IMR-90 (cell line): ENCODE measurements at places on chromosomes 5 and 9.

DNA sequence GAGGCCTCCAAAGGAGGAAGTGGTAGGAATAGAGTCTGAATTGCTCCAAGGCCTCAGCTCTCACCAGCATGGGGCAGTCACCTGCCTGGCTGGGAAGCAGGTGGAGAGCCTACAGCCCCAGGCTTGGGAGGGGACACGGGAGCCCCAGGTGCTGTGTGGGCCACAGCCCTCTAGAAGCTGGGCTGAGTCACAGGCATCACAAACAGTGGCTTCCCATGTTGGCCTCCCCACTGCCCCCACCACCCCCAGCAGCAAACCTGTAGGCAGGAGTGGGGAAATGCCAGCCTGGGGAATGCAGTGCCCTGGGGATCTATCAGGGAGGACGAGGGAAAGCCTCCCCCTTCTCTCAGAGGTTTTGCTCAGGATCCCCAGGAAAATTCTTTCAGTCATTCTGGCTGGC, 309.6 kb downstream of the SLIT3 start:
- H3K4me3 ChIP-seq, result no peak overlapping the region
- peaks cover 3% of the 10 kb centered on the region for H3K27me3 ChIP-seq
- H3K27ac ChIP-seq, result no peak overlapping the region

DNA sequence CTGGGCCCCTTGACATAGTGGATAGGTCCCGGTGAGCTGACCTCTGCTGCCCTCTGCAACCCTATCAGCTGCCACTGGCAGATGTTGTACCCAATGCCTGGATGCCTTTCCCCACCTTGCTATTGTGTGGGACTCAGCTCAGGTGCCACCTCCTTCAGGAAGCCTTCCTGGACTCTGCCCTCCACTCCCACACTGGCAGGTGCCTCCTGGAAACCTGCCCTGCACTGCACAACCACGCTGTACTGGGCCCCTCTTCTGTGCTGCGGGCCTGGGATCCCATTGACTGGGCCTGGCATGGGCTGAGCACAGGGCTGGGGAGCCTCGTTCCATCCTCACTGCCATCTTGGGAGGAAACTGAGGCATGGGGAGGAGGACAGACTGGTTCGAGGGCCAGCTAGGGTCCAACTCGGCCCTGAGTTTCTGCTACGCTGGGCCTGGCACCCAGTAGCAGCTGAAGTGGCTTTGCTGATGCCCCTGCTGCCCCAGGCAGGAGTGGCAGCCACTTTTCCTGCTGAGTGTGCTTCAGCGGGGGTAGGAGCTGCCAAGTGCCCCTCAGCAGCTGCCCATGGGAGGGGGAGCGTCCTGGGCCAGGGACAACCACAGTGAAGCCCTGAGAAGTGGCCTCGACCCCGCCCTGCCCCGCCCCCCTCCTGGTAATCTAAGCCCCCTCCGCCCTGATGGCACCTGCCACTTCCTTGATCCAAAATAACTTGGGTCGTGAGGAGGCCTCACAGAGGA, 1.3 kb downstream of the AK1 start:
- no peak for DNase-seq
- peaks cover 14% of the 10 kb centered on the region for H3K36me3 ChIP-seq
- H3K4me1 ChIP-seq, result peaks cover 24% of the 10 kb centered on the region
- no peaks in the 10 kb centered on the region for H3K27me3 ChIP-seq

GRCh38 chr5:38441453-38442246, 114.8 kb downstream of the LIFR start:
- H3K27ac ChIP-seq, result no peak overlapping the region
- no peak overlapping the region for H3K4me3 ChIP-seq
- H3K36me3 ChIP-seq, result no peaks in the 10 kb centered on the region
- H3K27me3 ChIP-seq, result peaks cover 10% of the 10 kb centered on the region
- peaks cover 4% of the 10 kb centered on the region for H3K4me1 ChIP-seq

DNA sequence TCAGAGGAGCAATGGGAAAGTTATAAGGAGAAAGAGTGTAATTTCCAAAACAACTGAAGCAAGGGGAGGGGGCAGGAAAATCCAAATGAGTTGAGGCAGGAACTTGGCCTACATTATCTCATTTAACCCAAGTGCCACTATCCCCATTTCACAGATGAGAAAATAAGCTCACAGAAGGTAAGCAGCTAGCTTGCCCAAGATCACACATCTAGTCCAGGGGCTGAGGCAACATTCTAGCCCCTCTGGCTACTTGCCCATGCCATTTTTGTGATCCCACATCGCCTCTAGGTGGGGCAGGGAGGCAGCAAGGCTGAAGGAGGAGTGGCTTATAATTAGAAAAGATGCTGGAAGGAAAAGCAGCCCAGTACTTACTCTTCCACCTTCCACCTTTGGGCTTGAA, 2.6 kb upstream of the PSIP1 start:
- no peaks in the 10 kb centered on the region; the same call in 1 of the 2 replicates for H3K27me3 ChIP-seq
- DNase-seq, result no peak
- no peak overlapping the region for H3K4me3 ChIP-seq
- H3K4me1 ChIP-seq, result peaks cover 2% of the 10 kb centered on the region; the same call in 1 of the 2 replicates

DNA sequence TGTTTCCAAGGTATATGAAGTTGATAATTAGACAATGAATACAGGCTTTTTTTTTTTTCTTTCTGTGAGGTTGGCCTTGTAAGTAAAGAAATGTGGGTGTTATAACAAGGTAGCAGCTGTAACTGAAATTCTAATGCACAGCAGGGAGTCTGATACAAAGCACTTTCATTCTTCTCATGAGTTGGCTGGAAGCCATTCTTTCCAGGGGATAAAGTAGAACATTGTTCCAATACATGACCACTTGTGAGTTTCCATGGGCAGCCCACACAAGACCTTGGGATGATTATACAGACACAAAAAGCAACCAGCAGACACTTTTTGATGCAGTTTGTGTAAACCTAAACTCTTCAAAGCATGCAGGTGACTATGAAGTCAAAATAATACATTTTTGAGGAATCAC, 1785.9 kb upstream of the WWC1 start:
- H3K36me3 ChIP-seq, result no peaks in the 10 kb centered on the region
- H3K4me1 ChIP-seq, result no peaks in the 10 kb centered on the region
- no peak overlapping the region for H3K4me3 ChIP-seq

GRCh38 chr5:14184725-14185124, 41.6 kb downstream of the TRIO start:
- peaks cover 8% of the 10 kb centered on the region for H3K36me3 ChIP-seq
- no peaks in the 10 kb centered on the region for H3K27me3 ChIP-seq

DNA sequence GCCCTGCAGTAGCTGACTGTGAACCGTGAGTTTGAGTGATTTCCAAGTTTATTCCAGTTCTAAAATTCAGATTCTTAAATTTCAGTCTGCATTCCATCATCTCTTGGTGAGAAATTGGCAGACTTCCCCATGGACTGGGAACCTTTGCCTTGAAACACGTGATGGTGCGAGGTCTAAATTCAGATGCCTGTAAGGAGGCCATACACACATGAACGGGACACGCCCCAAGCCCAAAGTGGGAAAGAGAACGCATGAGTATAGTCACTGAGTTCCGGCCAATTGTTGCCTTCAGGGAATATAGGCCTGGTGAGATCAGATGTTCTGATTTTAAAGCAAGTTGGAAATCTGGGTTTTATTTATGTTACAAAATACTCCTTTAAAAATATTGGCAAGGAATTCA, 1084.4 kb upstream of the WWC1 start:
- H3K27ac ChIP-seq, result no peak overlapping the region
- no peaks in the 10 kb centered on the region for H3K4me1 ChIP-seq
- DNase-seq, result no peak
- H3K4me3 ChIP-seq, result no peak overlapping the region
- no peaks in the 10 kb centered on the region for H3K27me3 ChIP-seq
- H3K36me3 ChIP-seq, result no peaks in the 10 kb centered on the region

DNA sequence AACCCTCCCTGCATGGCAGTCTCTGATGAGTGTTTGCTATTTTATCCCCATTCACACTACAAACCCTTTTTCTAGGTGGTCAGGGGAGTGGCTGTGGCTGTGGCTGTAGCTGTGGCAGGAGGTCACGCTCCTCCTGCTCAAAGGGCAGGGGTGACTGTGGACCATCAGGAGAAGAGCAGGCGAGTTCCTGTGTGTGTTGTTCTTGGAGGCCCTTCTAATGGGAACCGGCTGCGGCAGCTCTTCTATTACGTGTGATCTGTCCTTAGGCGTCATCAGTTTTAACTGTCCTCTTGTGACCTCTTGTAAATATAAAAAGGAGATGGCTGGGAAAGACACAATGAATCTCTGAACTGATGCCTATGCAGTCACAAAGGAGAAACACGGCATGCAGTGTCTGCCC, 65.1 kb downstream of the ANKH start:
- H3K36me3 ChIP-seq, result no peaks in the 10 kb centered on the region; the same call in 1 of the 2 replicates
- DNase-seq, result peak; percentile 89
- H3K27ac ChIP-seq, result peak overlapping the region; percentile 13; the same call in 1 of the 2 replicates

- peaks cover 19% of the 10 kb centered on the region for H3K4me1 ChIP-seq
- H3K27me3 ChIP-seq, result no peaks in the 10 kb centered on the region
- H3K36me3 ChIP-seq, result no peaks in the 10 kb centered on the region
- H3K4me3 ChIP-seq, result no peak overlapping the region
These were observed 46.9 kb downstream of the THOC3 start for GRCh38 chr5:175921061-175921730.

DNA sequence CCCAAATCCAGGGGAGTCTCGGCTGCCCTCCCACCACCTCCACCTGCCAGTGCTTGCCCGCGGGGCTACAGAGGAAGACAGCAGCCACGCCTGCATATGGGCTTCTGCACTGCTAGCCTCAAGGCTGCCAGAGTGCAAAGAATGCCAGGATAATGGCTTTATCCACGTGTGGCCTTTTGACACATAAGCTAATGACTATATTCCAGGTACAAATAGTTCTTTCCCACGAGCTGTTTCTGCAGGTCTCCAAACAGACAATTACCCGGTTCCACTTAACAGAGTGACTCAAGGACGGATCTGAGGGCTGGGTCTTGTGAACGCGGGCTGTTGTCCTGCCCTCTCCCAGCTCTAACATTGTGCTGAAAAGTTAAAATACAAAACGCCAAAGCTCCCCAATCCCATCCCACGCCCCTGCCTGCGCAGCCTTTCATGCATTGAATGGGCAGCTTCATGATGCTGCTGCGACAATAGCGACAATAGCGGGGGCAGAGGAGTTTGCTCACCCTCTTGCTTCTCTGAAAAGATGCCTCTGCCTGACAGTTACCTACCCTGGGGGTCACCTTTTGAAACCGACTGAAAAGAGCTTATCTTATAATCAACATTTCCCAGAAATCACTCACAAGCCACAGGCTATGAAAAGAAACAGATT, 39.1 kb upstream of the MSH3 start:
- H3K27ac ChIP-seq, result no peak overlapping the region
- H3K36me3 ChIP-seq, result no peaks in the 10 kb centered on the region
- no peak overlapping the region for H3K4me3 ChIP-seq

- H3K27me3 ChIP-seq, result no peaks in the 10 kb centered on the region
- H3K4me3 ChIP-seq, result no peak overlapping the region
- no peaks in the 10 kb centered on the region for H3K36me3 ChIP-seq
- DNase-seq, result no peak
- H3K27ac ChIP-seq, result no peak overlapping the region
- H3K4me1 ChIP-seq, result no peaks in the 10 kb centered on the region
These were observed 705.2 kb upstream of the ZNF608 start for GRCh38 chr5:125451622-125452021.

GRCh38 chr5:27392716-27393115, 354.3 kb upstream of the CDH9 start:
- DNase-seq, result no peak
- no peaks in the 10 kb centered on the region for H3K36me3 ChIP-seq
- H3K4me1 ChIP-seq, result no peaks in the 10 kb centered on the region

GRCh38 chr5:78843436-78843835, 141.7 kb downstream of the ARSB start:
- DNase-seq, result no peak
- H3K36me3 ChIP-seq, result no peaks in the 10 kb centered on the region
- no peaks in the 10 kb centered on the region; the same call in 1 of the 2 replicates for H3K4me1 ChIP-seq

DNA sequence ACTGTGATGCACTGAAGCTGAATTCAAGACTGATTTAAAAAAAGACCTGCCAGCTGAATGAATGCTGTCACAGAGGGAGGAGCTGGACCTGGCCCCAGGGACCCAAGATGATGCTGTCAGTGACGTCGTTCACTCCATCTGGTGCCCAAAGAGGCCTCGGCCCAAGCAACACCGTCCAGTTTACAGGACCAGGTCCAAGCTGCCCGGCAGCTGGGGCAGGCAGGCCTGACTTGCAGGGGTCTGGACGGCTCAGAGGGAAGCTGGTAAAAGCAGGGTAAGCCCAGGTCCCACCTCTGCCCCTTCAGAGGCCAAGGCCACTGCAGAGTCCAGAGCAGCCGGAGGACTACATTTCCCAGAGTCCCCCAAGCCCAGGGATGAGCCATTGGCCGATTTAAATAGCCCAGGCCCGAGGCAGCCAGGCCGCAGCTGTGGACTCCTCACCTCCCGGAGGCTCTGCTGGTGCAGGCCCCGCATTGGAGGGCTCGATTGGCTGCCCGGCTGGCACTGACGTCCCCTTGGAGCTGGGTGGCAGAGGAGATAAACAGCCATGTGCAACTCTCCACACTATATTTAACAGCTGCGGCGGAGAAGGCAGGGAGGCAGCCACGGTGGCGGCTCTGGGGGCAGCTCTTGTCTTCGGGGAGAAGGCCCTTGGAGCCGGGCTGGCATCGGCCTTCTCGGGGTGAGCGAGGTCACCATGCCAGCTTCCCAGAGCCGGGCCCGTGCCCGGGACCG, at the start of gene PLPP7:
TSS of gene PLPP7 (plus strand) at position 423 of the 735 bp plus-strand sequence. CDS start at position 698, 275 bp downstream.
- peak within 1 kb of the TSS; percentile 29; the same call in 1 of the 2 replicates for H3K4me3 ChIP-seq
- H3K27me3 ChIP-seq, result peaks cover 9% of the 10 kb centered on the region
- peak; percentile 48 for DNase-seq
- no peak within 1 kb of the TSS for H3K27ac ChIP-seq

DNA sequence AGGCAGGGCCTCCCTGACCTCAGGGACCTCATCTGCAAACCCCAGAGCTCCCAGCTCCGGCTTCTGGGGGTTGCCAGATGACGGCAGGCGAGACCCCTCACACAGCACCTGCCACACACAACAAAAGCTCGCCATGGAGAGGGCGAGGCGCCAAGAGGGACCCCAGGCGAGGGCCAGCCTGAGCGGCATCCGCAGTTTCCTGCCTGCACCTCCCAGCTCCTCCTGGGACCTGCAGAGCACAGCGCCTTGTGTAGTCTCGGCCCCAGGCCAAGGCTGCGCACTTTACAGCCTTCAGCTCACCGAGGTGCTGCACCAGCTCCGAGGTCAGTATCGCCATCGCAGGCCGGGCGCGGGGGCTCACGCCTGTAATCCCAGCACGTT, 82.4 kb upstream of the ADAMTS2 start:
- H3K36me3 ChIP-seq, result no peaks in the 10 kb centered on the region
- H3K27ac ChIP-seq, result no peak overlapping the region
- H3K27me3 ChIP-seq, result peaks cover 6% of the 10 kb centered on the region
- no peak for DNase-seq
- H3K4me1 ChIP-seq, result no peaks in the 10 kb centered on the region

- H3K4me3 ChIP-seq, result no peak overlapping the region
- no peaks in the 10 kb centered on the region for H3K4me1 ChIP-seq
- H3K36me3 ChIP-seq, result no peaks in the 10 kb centered on the region
- no peak for DNase-seq
- H3K27me3 ChIP-seq, result peaks cover 33% of the 10 kb centered on the region
- no peak overlapping the region for H3K27ac ChIP-seq
These were observed 9.0 kb upstream of the ADGRD2 start for GRCh38 chr9:124441291-124441690.

- no peaks in the 10 kb centered on the region for H3K36me3 ChIP-seq
- no peaks in the 10 kb centered on the region for H3K27me3 ChIP-seq
- no peak overlapping the region for H3K4me3 ChIP-seq
- DNase-seq, result no peak
- no peak overlapping the region for H3K27ac ChIP-seq
These were observed 316.4 kb upstream of the GRIN3A start for GRCh38 chr9:102054811-102055210.

- peaks cover 8% of the 10 kb centered on the region for H3K27me3 ChIP-seq
- peak; percentile 18 for DNase-seq
- no peaks in the 10 kb centered on the region for H3K4me1 ChIP-seq
- no peak overlapping the region for H3K27ac ChIP-seq
- no peaks in the 10 kb centered on the region for H3K36me3 ChIP-seq
These were observed 94.1 kb downstream of the FGF18 start for GRCh38 chr5:171513591-171513990.
